ENCODE measurements at places on chromosomes 5 and 9.

GRCh38 chr5:177005619-177006264 lies 837 bp downstream of the UIMC1 start:
- DNase-seq = peak; percentile 74

DNA sequence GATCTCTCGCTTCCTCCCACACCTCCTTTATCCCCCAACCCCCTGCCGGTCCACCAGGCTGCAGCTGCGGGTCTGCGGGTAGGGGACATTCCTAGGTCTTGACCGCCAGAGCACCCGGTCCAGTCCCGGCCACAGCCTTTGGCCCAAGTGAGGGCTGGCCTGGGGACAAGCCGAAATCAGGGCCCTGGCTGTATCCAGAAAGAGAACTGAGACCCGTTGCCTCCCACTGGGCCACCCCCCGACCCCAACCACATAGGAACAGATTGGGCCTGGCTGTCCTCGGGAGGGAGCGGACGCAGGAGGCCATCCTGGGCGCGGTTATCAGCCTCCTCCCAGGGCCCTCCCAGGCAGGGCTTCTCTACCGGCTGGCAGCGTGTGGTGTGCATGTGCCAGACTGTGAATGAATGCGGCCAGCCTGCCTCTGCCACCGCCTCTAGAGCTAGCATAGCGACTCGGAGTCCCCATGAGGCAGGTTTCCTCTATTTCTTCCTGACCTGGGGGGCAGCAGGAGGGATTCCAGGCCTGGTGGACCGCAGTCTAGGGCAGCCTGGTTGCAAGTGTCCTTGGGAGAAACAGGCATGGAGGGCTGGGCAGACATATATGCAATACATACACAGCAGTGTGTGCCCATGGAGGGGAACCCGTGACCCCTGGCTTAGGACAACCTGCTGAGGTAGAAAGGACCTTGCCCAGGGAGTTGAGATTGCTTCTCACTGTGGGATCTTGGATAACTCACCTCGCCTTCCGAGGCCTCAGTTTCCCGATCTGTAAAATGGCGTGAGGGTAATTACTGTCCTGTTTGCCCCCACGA lies 1.2 kb downstream of the N4BP3 start:
- DNase-seq = peak; percentile 92

DNA sequence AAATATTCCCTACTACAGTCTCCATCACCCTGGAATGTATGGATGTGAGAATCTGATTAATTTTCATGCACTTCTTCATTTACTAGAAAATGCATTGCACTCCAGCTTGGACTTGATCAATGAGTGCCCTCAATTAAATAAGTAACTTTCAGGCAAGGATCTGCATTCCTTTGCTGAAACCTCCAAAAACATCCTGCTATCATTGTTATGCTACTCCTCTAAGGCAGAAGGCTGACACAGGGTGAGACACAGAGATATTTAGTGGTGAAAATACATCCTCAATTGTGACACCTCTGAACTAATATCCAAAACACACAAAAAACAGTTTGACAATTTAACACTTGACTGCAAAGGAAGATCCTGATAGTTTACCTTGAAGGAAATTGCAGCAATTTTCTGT lies 57.9 kb upstream of the CDH12 start:
- DNase-seq = no peak

DNA sequence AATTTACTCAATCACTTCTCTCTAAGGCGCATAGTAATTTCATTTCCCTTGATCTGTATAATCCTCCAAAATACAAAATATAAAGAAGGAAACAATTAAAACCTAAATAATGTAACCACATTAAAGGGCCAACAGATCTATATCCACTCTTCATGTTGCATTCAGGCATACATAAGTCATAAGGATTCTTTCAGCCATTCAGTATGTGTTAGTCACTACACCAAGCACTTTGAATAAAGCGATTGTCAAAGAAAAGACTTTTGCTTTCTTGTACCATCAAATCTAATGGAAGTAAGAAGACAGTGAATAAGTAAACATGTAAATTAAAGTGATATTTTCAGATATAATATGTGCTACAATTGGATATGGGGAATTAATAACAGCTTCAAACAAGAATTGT lies 569.2 kb upstream of the PTPRD start:
- no peak for DNase-seq

GRCh38 chr5:134203630-134204029 lies 22.2 kb downstream of the PPP2CA start:
- DNase-seq = no peak

DNA sequence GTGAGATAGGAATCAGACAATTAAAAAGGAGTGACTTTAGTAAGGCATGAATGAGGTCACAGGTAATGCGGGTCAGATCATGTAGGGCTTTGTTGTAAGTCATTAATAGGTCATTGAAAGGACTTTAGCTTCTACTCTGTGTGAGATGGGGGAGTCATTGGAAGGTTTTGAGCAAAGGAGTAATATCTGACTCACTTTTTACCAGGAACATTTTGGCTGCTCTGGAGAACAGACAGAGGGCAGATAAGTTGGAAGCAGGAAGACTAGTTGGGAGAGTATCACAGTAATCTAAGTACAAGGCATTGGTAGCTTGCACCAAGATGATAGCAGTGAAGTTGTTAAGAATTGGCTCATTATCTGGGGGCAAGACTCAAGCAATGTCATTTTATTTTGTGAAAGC lies 37.4 kb downstream of the KIF2A start:
- DNase-seq = no peak

DNA sequence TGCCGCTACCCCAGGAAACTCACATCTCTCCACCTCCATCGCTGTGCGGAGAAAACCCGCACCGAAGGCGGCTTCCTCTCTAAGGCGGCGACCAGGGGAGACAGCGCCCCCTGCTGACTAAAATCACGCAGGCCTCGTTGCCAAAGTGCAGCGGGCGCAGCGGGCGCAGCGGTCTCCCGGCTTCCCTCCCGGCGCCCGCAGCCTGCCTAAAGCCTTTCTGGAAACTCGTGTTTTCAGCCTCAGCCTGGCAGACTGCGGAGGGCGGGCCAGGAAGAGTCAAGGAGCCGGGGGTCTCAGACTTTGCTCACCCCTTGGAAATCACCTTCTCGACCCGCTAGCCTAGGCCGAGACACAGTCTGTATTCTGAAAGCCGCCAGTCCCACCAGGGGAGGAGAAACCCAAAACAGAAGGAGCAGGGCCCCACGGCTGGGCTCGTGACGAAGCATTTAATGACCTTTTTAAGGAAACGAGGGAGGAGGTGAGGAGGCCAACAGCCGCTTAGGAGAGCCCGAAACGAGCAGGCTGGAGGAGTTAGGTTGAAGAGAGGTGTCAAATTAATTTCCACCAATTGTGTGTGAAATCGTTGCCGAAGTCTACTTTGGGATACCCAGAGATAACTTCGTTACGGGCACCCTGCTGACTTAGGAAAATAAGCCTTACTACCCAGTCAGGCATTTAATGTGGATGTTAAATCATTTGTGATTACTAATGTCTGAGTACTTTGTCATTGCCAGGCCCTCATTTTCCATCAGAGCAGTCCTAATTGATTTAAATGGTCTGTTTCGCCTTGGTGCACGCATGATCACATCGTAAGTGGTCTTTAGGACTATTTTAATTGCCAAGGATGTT lies 7.3 kb upstream of the FOXB2 start:
- DNase-seq = peak; percentile 53

GRCh38 chr5:54692631-54693030 lies 175.1 kb downstream of the SNX18 start:
- no peak for DNase-seq

- no peak for DNase-seq
Observed at GRCh38 chr9:8736805-8737204, 937.2 kb upstream of the DMAC1 start.

- no peak for DNase-seq
Observed at GRCh38 chr9:28999806-29000205, 1426.5 kb upstream of the C9orf72 start.

GRCh38 chr9:32877103-32877502 lies 93.8 kb downstream of the TMEM215 start:
- no peak for DNase-seq

DNA sequence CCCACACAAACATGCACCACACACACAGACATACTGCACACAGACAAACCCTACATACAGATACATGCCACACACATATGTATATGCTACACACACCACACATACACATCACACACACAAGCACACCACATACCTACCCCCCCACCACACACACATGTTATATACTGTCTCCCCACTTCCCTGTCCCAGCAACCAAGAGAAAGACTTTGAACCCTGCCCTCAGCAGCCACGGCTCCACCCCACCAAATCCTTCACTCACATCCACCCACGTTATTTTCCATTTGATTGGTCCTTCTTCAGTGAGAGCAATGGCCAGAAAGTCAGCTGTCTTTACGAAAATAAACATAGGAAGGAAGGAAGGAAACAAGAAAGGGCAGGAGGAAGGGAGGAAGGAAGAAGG lies 479.8 kb downstream of the DIRAS2 start:
- no peak for DNase-seq

- no peak for DNase-seq
Observed at GRCh38 chr5:131302506-131302905, 38.7 kb downstream of the CDC42SE2 start.

DNA sequence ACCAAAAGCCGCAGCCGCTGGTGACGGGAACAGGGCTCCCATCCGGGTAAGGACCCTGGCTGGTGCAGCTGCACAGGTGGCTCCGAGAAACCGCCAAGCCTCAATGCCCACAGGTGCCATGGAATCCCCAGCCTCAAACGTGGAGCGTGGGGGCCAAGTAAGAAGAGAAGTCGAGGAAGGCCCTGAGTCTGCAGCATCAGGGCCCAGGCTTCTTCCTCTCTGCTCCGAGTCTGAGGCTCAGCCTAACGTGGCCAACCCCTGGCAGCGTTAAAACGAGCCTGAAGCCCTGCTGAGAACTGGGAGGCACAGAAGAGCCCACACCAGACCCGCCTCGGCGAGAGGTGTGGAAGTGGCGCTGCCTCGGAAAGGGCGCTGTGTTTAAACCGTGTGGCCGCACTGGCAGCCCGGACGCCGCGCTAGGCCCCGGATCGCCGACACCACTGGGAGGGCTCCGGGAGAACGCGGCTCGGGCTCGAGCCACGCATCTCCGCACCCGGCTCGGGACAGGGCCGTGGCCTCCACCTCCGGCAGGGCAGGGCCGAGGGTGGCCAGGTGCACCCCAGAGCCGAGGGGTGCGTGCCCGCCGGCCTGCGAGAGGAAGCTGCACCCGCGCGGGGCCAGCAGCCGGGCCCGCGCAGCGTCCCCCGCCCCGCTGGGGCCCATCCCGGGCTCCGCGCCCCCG lies 730 bp downstream of the ZMYND19 start:
- DNase-seq = peak; percentile 29

DNA sequence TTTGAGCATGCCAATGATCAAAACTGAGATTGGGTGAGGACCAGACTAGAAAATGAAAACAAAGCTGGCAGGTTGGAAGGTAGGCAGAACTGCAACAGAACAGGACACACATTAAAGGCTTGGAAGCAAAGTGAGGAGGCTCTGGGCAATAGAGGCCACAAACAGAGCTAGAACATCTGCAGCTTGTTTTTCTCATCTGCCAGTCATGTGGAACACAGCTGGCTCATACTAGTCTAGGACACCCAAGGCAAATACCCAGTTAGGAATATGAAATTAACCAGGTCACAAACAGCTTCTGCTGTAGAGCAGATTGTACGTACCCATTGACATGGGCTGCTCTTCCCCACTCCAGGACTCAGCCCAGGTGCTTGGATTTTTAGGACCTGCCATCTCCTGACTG lies 61.7 kb downstream of the SPEF2 start:
- no peak for DNase-seq

- DNase-seq = no peak
Observed at GRCh38 chr9:17614250-17614649, 35.4 kb downstream of the SH3GL2 start.

- DNase-seq = no peak
Observed at GRCh38 chr5:155103146-155103545, 89.6 kb downstream of the KIF4B start.

- DNase-seq = no peak
Observed at GRCh38 chr5:111083323-111083722, 8.8 kb upstream of the WDR36 start.

DNA sequence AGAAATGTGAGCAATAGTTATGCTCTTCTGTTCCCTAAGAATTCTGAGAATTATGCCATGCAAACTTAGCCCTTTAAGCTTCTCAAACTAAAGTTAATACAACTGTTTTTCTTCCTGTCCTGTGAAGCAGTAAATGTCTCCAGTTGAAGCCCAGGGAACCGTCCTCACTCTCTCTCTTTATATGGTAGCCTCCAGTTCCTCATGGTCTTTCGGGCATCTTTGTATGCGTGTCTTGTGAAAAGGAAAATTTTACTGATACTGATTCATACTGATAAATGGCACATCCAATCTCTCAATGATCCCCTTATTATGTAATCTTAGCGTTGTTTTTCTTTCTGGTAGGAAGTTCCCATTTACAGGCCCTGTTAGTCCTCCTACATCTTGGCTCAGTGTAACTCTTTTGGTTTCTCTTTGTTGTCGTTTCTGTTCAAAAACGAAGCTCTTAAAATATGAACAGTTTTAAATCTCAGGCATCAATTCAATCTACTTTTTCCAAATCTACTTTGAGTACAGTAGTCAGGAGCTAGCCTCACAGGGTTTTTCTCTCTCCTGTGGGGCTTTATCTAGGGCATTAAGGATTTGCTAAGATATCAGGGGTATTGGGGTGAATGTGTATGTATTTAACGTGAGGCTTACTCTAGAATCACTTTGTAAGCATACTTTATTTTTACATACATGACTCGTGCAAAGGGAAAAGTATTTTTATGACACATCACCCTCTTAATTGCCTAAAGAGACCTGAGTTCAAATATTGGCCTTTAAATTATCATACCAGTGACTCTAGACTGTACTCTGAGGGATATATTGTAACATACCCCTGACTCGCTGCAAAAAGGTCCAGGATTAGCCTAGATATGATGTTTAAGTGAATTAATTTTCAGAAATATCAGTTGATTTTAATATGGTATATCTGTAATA lies 258.0 kb downstream of the NR3C1 start:
- DNase-seq = no peak

- peak; percentile 83 for DNase-seq
Observed at GRCh38 chr5:7754997-7755596, 95.8 kb downstream of the CFAP90 start.

GRCh38 chr5:178249191-178249989 lies 16.8 kb upstream of the PHYKPL start:
- DNase-seq = no peak

DNA sequence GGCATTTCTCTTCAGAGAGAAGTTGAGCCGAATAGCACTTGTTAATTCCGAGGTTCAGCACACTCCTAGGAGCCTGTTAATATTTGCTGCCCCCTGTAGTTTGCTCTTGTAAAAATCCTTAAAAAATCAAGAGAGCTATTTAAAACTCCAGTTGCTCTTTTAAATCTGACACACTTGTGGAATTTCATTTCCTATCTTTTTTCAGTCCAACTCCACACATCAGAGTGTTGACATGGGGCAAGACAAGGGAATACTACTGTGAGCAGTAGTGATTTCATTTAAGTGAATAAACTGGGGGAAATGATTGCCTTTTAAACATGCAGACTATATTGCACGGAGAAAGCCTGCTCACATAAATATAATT lies 1096.3 kb upstream of the DMAC1 start:
- DNase-seq = peak; percentile 53

DNA sequence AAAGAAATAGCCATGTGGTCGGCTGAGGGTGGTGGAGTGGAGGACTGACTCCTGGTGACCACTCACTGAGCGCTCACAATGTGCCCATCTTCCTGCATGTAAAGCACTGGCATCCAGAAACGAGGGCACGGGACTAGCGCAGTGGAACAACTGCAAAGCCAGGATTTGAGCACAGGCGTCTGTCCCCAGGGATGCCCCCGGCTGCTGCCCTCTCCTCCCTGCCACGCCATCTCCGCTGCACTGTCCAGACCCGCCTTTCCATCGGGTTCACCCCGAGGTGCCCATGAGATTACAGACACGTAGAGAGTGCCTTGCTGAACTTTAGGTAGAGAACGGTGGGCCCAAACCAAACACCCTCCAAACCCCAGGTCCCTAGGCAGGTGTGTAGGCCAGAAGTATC lies 44.7 kb downstream of the PRRT1B start:
- DNase-seq = no peak
